Renal cortex interstitium (tissue), 15 donors: ENCODE measurements at places on chromosomes 11 and 22. TPM values are rescaled to one million over a fixed set of nuclear protein-coding genes. Genes with fewer than 3 reads are reported as not detected.
A peak's percentile ranks its signal among the peaks of the same experiment; 100 is the strongest.

DNA sequence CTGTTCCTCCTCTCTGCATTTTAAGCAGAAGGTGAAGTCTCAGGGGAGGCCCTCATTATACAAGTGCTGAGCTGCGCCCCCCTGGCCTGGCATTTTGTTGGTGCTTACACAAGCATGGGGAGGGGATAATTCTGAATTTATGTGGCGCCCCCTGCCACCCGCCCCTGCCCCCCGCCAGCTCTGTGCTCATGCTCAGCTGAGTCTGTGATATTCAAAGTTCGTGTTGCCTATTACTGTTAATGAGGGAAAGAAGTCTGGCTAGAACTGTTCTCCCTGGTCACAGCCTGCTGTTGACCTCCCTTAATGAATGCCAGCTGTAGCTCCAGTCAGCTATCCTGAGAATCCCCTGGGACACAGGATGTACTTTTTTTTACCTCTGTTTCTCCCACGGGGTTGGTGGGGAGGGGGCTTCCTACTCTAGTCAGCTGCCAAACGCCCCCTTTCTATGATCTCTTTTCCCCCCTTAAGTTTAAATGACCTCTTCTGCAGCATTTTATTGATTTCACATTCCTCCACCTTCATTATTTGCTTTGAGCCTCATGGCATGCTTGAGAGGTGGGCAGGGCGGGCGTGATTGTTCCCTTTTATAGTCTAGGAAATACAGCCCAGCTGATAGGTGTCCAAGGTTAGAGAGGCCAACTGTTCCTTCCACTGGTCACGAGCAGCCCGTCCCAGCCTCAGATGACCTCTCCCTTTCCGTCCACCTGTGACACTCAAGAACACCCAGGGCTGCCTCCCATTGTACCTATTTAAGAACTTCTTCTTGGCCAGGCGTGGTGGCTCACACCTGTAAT is 12.2 kb downstream of the USP2 start:
- no peak for DNase-seq

DNA sequence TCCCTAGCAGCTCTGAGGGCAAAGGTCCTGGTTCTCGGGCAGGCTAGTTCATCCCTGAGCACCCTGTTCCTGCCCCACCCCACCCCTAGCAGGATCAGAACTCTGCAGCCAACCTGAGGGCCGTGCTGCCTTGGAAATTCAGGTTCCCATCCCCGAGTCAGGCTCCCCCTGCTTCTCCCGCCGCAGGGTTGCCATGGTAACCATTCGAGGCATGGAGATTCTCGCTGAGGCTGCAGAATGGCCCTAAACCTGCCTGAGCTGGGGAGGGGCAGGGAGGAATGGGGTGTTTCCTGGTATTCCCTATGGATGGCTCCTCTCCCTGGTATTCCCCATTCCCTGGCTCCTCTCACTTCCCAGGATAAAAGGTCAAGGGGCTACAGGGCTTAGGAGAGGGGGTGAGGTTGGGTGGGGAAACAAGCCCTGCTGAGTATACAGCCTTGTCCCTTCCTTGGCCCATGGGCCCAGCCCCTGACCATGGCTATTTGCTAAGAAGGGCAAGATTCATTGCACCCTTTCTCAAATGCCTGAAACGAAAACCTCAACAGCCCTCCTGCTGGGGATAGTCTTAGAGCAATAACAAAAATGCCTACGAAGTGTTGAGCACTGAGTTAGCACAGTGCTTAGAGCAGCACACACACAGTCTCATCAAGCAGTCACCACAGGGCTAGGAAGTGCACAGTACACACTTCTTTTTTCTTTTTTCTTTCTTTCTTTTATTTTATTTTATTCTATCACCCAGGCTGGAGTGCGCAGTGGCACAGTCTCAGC is 58.7 kb downstream of the CHST1 start:
- peak; percentile 13 for DNase-seq

DNA sequence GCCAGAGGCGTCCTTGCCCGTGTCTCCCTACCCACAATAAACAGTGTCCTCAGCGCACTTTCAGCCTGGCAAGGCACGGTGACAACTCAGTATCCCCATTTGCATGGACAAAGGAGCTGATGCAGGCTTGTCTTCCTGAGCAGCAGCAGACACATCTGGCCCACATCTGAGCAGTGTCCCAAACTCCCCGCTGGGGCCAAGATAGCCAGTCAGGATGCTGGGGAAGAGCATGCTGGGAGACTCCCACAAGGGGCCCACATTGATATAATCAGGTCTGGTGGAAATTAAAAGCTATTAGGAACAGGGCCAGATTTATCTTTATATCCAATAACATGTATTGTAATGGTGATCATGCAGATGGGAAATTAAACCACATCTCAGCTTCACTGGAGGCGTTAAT is 24.7 kb downstream of the DSCAML1 start:
- no peak for DNase-seq

DNA sequence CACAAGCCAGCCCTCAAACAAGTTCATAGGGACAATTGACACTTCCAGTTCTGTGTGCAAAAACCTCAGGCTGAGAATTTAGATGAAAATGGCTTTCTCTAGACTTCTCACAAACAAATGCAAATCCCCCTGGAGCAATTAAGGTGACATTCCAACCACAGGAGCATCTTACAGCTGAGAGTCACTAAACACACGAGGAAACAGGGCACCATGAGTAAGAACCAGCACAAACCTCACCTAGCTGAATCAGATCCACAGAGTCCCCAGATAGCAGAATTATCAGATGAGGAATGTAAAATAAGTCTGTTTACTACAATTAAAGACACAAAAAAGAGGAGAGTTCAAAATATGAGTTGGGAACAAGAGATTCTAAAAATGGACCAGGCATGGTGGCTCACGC is 51.5 kb downstream of the RTL6 start:
- DNase-seq = no peak

The OR4C13 gene
- polyA plus RNA-seq = not detected

The NCF4 gene
- polyA plus RNA-seq = 3.4 TPM

DNA sequence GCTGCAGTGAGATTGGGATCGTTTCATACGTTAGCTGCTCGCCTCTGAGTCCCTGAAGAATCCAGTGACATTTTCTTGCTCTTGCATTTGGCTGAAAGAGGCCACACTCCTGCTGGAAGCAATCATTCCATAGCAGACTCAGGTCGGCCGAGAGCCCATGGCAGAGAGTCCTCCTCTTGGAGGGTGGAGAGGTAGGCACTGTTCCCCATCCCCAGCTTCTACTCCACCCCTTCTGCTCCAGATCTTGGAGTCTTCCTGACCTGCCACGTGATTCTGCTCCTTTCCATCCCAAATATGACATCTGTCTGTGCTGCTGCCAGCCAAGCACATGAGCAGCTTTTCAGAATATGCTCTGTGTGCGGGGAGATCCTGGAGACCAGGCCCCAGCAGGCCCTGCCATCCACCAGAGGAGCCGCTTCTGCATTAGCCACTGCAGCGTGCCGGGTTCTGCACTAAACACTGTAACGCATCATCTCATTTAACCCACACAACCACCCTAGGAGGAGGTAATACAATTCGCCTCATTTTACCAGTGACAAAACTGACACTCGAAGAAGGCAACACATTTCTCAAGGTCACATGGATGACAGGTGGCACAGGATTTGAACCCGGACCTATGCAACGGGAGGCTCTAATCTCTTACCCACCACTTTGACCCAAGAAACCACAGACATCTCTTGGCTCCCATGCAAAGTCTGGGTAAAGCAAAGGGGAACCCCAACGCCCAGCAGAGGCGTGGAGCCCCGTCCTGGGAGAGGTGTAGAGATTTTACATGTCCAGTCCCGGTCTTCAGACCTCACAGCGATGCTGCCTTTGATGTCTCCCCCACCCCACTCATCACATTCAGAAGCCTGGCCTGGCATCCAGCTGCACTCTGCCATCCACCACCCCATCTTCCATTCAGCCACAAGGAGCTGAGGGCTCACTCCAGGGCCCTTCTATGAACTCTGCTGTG is 78.8 kb downstream of the FEZ1 start:
- no peak for DNase-seq

- no peak for DNase-seq
Observed at GRCh38 chr11:65927904-65928397, 8.7 kb downstream of the DRAP1 start.

The OR51A2 gene
- polyA plus RNA-seq = not detected

The MGAT3 gene
- polyA plus RNA-seq = 33.3 TPM

GRCh38 chr11:125916683-125917347 is 12.5 kb downstream of the DDX25 start:
- DNase-seq = no peak

GRCh38 chr11:71109186-71109585 is 143.2 kb downstream of the SHANK2 start:
- DNase-seq = no peak

DNA sequence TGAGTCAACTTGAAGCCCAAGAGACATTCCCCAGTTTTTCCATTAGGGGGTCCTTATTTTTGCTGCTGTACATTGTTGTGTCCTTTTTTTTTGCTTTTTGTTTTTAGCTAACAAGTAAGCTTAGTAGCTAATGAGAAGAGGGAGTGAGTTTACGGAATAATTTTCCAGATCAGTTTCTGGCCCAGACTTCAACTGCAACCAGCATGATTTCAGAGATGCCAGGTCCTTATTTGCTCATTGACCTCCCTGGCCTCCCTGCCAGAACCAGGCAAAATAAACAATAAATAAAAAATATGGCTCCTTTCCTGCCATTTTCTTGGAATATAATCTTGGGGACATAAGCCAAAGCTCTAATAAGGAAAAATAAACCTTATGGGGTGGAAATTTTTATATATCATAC is 185.9 kb downstream of the FAT3 start:
- no peak for DNase-seq

DNA sequence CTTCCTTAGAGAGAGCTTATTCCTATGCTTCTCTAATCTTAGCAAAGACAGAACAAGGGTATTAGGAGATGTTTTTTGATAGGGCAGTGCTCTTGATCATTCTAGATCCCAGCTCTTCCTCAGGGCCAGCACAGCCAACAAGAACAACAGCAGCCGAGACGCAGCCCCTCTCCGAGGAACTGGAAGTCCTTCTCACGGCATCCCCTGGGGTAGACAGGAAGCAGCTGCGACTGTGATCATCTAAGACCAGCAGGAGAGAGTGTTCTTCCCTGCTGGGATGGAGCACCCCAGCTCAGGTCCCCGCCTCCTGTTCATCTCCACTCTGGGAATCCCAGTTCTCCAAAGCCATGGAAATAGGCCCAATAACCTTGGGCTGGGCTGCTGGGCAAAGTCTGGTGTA is 29.6 kb downstream of the IRAG1 start:
- DNase-seq = no peak

DNA sequence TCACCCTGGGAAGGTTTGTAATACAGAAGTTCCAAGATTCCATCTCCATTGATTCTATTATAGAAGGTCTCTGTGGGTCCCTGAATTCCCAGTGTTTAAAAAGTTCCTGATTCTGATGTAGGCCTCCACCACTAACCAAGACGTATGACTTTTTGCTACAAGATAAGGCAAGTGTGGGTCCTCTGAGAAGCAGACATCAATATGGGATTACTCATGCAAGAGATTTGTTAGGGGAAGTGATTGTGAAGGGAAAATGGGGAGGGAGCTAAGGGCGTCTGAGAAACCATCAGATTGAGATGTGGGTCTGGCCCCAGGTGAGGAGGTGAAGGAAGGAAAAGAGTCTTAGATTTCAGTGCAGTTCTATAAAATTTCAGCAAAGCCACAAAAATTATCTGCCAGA is 10.2 kb upstream of the LGR4 start:
- DNase-seq = no peak

The PHETA2 gene
- 13.6 TPM for polyA plus RNA-seq
